Right cardiac atrium (tissue), 5 donors: ENCODE measurements at places on chromosomes 2 and 18. TPM values are rescaled to one million over a fixed set of nuclear protein-coding genes. Genes with fewer than 3 reads are reported as not detected.

SDC1 gene
- total RNA-seq, result 0.25 TPM

MC2R gene
- not detected for total RNA-seq

ATIC gene
- 46.2 TPM for total RNA-seq

SLC14A1 gene
- 8.1 TPM for total RNA-seq

NPPC gene
- total RNA-seq, result 14.0 TPM

CABYR gene
- 0.26 TPM for total RNA-seq

ELAC1 gene
- 7.5 TPM for total RNA-seq
